ENCODE measurements at places on chromosomes 5 and 9.

- no peak for DNase-seq
Measured at GRCh38 chr9:3916984-3917383, 382.9 kb downstream of the GLIS3 start.

- no peak for DNase-seq
Measured at GRCh38 chr5:149583394-149583793, 2.1 kb downstream of the ARHGEF37 start.

- no peak for DNase-seq
Measured at GRCh38 chr5:100841358-100842076, 61.6 kb downstream of the ST8SIA4 start.

- DNase-seq: no peak
Measured at GRCh38 chr5:74636552-74636951, 4.0 kb downstream of the ENC1 start.

DNA sequence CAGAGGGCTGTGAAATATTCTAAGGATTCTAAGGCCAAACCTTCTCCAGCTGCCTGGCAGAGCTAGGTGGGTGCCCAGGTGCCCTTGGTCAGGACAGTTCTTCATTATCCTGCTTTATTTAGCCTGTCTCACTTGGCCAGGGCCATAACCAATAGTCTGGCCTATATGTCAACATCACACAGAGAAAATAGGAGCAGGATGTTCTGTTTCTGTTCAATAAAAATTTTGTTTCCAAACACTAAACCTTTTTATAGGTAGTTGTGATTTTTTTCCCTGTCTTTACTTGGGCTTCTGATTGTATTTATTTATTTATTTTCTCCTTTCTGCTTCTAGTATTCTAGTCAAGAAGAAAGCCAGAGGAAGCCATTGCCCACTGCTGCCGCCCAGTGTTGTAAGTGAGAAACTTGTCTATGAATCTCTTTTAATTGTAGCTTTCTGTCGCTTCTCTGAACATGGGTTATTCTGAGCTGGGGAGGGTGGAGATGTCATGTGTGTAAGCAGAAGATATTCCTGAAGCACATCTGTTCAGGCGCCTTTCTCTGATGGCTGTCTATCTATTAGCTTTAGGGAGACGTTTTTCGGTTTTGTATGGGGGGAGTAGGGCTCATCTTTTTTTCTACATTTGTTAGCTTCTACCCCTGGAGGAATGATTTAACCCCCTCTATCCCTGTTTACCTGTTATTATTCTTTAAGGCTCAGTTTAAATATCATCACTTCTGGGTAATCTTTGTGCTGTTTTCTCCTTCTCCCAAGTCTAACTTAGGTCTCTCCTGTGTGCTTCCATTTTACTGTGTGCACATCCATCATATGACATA lies 97.1 kb downstream of the UNC13B start:
- no peak for DNase-seq

DNA sequence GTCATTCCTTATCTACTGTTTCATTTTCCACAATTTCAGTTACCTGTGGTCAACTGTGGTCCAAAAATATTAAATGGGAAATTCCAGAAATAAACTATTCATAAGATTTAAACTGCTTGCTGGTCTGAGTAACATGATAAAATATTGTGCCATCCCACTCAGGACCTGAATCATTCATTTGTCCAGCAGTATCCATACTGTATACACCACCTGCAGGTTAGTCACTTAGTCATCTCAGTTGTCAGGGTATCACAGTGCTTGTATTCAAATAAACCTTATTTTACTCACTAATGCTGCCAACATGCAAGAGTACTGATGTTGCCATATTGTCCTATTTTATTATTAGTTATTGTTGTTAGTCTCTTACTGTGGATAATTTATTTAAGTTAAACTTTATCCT lies 139.7 kb downstream of the FBXO4 start:
- no peak for DNase-seq

DNA sequence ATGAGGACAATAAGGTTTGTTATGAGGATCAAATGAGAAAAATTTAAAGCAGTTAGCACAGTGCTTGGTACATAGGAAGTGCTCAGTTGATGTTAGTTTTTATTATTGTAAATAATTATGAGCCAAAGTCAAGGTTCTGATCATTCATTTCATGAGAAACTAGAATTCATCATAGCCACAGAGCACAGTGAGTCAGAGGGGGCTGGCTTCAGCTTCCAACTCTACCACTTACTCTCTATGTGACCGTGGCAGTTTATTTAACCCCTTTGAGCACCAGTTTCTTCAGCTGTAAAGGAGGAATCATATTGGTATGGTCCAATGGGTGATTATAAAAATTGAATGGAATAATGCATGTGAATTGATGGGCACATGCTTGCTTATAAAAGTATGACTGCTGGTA lies 39.4 kb downstream of the KLHL3 start:
- no peak for DNase-seq

- DNase-seq: no peak
Measured at GRCh38 chr9:112945620-112946208, 55.0 kb upstream of the SLC46A2 start.

DNA sequence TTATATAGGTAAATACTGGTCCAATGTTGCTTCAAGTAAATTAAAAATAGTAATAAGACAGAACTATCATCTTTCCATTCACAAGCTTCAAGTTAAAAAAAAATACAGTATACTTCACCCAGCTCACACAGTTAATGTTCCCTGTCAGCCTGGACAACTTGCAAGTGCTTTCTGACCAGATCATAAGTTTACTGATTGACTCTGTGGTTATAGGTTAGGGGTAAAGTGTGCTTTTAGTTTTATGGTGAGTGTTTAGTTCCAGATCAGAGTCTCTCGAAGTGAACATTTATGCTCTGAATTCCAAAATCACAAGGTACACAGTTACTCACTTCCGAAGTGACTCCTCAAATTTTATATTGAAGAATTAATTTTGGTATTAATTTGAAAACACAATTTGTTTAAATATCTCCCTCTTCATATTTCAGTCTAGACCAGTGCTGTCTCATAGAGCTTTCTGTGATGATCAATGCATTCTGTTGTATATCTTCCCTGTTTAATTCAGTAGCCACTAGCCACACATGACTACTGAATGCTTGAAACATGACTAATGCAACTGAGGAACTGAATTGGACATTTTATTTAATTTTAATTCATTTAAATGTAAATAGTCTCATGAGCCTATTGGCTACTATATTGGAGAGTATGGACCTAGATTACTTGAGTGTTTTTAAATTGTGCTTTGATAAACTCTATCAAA lies 90.7 kb downstream of the MEF2C start:
- DNase-seq: no peak

DNA sequence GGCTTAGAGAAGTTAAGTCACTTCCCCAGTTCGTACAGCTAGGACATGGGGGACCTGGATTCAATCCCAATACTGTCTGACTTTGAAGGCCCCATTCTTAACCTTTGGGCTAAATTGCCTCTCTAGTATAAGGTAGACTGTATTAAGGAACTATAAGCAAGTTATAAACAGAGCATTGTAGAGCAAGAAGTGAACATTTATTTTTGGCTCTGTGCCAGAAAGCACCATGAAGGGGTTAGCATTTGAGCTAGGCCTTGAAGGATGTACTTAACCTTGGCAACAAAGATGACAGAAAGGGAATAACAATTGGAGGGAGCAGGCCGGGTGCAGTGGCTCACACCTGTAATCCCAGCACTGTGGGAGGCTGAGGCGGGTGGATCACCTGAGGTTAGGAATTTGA lies 32.8 kb downstream of the GALNT10 start:
- no peak for DNase-seq

GRCh38 chr9:28293369-28294090 lies 720.2 kb upstream of the C9orf72 start:
- DNase-seq: no peak

DNA sequence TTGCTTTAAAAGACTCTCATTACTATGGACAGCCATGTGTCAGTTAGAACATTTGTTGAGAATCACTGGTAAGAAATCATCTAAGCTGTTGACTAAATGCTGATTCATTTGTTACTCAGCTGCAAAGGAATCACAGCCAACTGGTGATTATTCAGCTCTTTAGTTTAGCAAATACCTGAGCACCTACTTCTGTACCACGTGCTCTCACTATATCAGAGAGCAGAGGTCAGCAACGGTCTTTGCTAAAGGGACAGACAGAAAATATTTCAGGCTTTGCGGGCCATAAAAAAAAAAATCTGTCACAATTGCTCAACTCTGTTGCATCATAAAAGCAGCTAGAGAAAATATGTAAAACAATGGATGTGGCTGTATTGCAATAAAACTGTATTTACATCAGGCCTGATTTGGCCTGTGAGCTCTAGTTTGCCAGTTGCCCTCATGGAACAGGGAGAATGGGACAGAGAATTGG lies 377.6 kb downstream of the DNAH5 start:
- no peak for DNase-seq

All from activated CD8-positive, alpha-beta memory T cell treated with anti-CD3 and anti-CD28 coated beads for 4 hours (primary cell).